ENCODE measurements at places on chromosomes 1 and 21.

- no peak for DNase-seq
These were observed 53.1 kb upstream of the PROX1 start for GRCh38 chr1:213934649-213935048.

GRCh38 chr1:31639543-31639942 is 5.1 kb downstream of the PEF1 start:
- DNase-seq = no peak

DNA sequence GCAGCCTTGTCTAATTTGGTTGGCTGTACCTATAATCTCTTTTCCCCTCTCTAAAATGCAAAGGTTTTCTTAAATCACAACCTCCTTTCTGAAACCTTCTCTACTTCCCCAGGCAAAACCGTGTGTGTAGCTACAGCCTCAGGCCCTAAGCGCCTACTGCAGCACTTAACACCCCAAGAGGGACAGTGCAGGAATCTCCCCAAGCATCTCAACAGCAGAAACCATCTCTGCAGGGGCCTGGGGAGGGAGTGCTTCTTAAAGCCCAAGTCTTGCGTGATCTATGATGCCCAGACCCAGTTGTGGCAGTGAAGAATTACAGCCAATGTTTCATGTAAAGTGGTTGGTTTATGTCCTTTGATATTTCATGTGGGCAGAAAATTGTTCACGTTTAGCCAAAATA is 159.3 kb downstream of the DSCAM start:
- DNase-seq = no peak

DNA sequence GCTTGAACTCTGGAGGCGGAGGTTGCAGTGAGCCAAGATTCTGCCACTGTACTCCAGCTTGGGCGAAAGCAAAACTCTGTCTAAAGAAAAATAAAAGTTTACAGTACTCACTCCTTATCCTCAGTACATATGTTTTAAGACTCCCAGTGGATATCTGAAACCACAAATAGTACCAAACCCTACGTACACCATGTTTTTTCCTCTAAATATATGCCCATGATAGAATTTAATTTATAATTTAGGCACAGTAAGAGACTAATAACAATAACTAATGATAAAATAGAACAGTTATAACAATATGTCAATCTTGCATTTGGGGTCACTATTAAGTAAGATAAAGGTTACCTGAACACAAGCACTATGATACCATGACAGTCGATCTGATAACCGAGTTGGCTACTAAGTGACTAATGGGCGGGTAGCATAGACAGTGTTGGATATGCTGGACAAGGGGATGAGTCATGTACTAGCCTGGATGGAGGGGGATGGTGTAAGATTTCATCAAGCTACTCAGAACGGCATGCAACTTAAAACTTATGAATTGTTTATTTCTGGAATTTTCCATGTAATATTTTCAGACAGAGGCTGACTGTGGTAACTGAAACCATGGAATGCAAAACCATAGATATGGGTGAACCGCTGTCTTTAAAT is 43.7 kb downstream of the ST7L start:
- DNase-seq = no peak

DNA sequence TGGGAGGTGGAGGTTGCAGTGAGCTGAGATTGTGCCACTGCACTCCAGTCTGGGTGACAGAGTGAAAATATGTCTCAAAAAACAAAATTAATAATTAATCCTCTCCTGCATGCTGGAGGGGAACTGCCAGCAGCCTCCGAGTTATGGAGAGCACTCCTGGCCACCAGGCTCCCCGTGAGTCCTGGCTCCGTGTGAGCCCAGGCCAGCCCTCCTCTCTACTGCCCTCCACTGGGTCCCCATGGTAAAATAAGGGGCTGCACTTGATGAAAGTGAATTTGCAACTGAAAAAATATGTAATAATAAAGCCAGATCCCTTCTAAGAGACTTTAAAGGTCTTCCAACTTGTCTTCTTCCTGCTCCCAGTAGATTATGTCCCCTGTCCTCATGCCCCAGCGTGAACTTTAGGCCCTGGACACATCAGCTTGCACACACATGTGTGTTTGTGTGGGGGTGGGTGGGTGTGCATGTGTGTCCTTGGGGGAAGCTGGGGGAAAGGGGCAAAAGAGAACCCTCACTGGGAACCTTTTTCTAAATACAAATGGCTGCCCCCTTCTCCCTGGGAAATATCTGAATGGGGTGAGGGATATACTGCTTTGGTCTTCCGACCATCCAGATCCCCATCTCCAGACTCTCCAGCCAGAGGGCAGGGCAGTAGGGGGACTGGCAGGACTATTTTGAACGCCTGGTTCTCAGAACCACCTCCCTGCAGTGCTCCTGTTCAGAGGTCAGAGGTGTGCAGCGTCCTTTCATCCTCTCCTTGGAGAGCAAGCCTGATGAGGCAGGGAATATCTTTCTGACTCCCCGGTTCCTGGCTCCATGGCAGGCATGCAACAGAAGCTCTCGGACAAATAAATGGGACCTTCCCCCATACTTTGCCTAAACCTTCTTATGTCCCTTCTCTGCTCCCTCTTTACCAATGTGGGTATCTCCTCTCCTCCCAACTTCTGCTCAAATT is 26.2 kb downstream of the NEK2 start:
- no peak for DNase-seq

Data from stimulated activated CD8-positive, alpha-beta memory T cell treated with anti-CD3 and anti-CD28 coated beads, Interleukin-4, amount 100 ng/mL, for 4 hours (primary cell).